Sigmoid colon (tissue), 7 donors: ENCODE measurements at places on chromosomes 7 and 10. TPM values are rescaled to one million over a fixed set of nuclear protein-coding genes. Genes with fewer than 3 reads are reported as not detected.

Gene SEMA3C
- total RNA-seq = 213 TPM

Gene PTPRN2
- total RNA-seq = 5.8 TPM

Gene ZMIZ1
- total RNA-seq = 37.1 TPM

Gene OR9A2
- not detected for total RNA-seq

Gene WNT2
- total RNA-seq = not detected

Gene CCDC172
- total RNA-seq = not detected

Gene MUC12
- 1.4 TPM for total RNA-seq
